CD8-positive, alpha-beta memory T cell (primary cell): ENCODE measurements at places on chromosomes 5 and 9. TPM values are rescaled to one million over a fixed set of nuclear protein-coding genes. Genes with fewer than 3 reads are reported as not detected.

- no peaks in the 10 kb centered on the region for H3K36me3 ChIP-seq
- H3K4me1 ChIP-seq: no peaks in the 10 kb centered on the region
- no peak for DNase-seq
- H3K4me3 ChIP-seq: no peak overlapping the region
- no peaks in the 10 kb centered on the region for H3K27me3 ChIP-seq
These were observed 64.0 kb downstream of the POU5F2 start for GRCh38 chr5:93677359-93677891.

DNA sequence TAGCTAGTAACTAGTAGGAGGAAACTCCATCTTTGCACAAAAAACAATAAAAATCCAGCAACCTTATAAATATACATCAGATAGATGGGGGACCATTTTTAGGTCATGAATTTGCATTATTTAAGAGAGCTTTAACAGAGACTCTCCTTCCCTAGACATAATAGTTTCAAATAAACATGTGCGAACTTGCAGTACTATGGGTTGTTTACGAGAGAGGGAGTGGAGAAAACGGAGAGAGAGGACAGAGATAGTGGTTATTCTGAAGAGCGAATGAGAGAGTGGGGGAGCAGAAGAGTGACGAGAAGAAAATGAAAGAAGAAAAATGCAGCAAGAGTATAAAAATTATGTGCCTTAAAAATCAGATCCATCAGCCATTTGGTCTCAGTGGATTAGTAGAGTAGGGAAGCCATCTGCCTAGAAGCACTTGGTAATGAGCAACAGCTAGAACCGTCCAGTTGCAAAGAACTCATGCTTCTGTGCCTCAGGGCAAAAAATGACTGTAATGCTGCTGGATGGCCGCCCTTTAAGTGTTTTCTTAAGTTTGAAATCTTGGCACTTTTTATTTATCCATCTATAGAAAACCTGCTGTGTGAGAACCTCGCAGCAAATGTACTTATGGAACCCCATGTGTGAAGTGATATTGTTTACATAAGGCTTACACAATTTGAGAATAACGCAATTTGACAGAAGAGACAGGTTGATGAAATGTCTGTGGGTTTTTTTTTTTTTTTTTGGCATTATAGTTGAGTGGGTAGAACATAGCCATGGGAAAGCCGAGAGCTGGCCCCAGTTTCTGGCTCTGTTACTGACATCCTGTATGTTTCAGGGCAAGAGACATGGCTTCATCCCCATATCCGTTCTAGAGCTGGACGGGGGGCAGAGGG, 95.6 kb upstream of the ZNF608 start:
- no peak for DNase-seq
- no peaks in the 10 kb centered on the region for H3K36me3 ChIP-seq
- no peak overlapping the region for H3K4me3 ChIP-seq
- no peaks in the 10 kb centered on the region for H3K4me1 ChIP-seq

DNA sequence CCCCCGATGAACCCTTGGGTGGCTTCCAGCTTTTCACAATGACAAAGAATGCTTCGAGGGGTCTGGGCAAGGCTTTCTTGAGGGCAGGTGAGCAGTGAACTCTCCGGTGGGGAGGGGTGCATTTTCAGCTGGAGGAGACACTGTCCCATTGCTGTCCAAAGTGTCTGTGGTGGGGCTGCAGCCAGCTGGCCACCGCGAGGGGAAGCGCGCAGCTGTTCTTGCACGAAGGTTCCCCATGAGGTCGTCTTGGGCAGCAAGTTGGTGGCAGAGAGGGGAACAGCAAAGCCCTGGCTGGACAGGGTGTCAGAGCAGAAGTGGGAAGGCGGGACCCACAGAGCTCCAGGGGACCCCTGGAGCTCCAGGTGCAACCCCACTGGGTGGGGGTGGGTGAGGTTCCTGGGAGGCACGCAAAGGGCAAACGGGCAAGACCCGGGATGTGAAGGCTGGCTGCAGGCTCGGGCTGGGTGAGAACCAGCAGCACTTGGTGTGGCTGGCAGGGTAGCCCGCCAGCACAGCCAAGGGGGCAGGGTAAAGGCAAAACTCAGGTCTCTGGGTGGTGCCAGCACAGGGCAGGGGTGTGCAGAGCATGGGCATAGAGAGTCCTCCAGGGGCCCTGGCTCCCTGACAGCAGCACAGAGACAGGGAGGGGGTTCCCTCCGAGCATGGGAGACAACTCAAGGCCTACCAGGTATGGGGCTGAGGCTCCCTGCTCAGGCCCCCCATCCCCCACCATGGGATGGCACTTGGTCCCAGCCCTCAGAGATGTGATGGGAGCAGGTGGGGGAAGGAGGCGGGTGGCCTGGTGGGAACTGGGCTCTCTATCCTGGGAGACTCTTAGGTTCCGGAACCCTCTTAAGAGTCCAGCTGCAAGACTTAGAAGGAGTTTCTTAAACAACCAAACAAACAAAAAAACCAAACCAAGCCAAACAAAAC, 26.6 kb downstream of the TSPAN17 start:
- no peaks in the 10 kb centered on the region for H3K36me3 ChIP-seq
- no peak overlapping the region for H3K4me3 ChIP-seq
- DNase-seq: no peak
- H3K4me1 ChIP-seq: no peaks in the 10 kb centered on the region
- peaks cover 4% of the 10 kb centered on the region for H3K27me3 ChIP-seq

DNA sequence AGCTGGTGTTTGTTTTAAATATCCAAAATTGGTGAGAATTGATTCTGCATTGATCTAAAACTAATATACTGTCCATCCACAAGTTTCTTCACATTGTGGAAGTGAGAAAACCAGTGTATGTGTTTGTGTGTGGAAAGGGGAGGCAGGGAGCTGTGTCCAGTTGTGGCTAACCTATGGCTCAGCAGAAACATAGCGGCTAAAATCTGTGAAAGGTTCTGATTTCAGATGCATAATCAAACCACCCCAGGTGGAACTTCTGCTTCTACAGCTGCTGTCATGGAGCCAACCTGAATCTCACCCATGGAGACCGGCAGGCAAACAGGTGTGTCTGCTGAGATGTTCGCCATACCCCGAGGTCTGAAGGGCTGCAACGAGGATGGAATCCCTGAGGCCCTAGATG, at the start of gene TAF11L14:
Gene TAF11L14, plus strand, starts transcription at position 301 of the 400 bp plus-strand sequence.
- H3K36me3 ChIP-seq: no peaks in the 10 kb centered on the region
- H3K4me1 ChIP-seq: no peaks in the 10 kb centered on the region
- H3K27me3 ChIP-seq: no peaks in the 10 kb centered on the region
- no peak within 1 kb of the TSS for H3K27ac ChIP-seq

- H3K36me3 ChIP-seq: peaks cover 47% of the 10 kb centered on the region
- H3K4me3 ChIP-seq: no peak overlapping the region
- no peak for DNase-seq
- H3K4me1 ChIP-seq: no peaks in the 10 kb centered on the region
- H3K27ac ChIP-seq: peak overlapping the region; percentile 14
- H3K27me3 ChIP-seq: no peaks in the 10 kb centered on the region
These were observed 108.5 kb downstream of the DOCK2 start for GRCh38 chr5:169745441-169746146.

DNA sequence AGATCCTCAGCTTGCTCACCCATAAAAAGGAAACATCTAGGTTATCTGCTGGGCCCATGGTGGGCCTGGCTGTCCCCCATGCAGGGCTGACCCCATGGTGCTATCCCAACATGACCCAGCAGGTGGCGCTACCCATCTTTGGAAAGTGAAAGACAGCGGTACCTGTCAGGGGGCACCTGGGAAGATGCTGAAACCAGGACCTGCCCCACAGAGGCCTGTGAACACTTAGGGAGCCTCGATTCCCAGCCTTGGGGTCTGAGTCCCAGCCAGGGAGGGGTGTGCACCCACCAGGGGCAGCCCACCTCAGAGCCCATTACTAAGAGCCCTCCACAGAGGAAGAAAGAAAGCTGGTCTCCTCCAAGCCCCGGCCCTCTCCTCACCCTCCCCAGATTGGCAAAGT, 46.6 kb upstream of the IPPK start:
- H3K4me3 ChIP-seq: no peak overlapping the region
- no peak overlapping the region for H3K27ac ChIP-seq
- H3K36me3 ChIP-seq: peaks cover 48% of the 10 kb centered on the region
- peak; percentile 76 for DNase-seq
- H3K27me3 ChIP-seq: no peaks in the 10 kb centered on the region
- peaks cover 16% of the 10 kb centered on the region for H3K4me1 ChIP-seq

GRCh38 chr5:82800826-82801225, 276.4 kb downstream of the TMEM167A start:
- H3K27me3 ChIP-seq: no peaks in the 10 kb centered on the region
- no peak overlapping the region for H3K4me3 ChIP-seq
- H3K36me3 ChIP-seq: no peaks in the 10 kb centered on the region

GRCh38 chr5:16037121-16037845, 142.3 kb downstream of the MARCHF11 start:
- no peak for DNase-seq
- no peaks in the 10 kb centered on the region for H3K27me3 ChIP-seq
- H3K4me3 ChIP-seq: no peak overlapping the region
- no peaks in the 10 kb centered on the region for H3K36me3 ChIP-seq

DNA sequence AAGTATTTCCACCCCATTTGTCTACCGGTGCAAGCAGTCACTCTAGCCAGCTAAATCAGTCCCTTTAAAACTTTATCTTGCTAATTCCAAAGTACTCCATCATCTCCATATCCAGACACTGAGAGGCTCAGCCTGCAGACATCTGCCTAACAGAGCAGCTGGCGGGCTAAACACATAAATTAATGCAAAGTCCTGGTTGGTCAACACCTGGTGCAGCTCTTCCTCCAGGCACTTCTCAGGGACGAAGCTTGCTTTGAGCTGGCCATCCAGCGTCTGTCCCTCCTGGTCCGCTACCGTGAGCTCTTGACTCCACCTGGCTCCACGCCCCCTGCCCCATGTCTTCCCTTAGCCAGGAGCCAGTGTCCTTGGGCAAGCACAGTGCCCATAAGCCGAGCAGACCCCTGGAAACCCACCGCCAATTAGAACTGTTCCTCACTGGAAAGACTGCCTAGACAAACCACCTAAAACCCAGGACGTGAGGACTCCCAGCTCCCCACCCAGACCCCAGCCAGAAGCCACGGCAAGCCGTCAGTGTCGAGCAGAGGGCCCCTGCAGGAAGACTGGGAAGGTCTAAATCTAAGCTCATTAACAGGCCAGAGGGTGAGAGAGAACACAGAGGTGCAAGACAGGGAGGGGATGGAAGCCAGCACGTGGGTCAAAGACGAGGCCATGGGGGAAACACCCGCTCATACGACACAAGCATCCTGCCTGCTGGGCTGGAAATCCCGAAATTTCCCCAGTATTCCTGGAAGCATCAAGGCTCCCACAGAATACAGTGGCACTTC, 120.0 kb downstream of the COL23A1 start:
- H3K4me1 ChIP-seq: no peaks in the 10 kb centered on the region
- no peak for DNase-seq
- H3K4me3 ChIP-seq: no peak overlapping the region

GRCh38 chr5:55650386-55650785, 61.7 kb downstream of the SLC38A9 start:
- no peaks in the 10 kb centered on the region for H3K27me3 ChIP-seq
- peaks cover 13% of the 10 kb centered on the region for H3K4me1 ChIP-seq

Gene MED10
- 66.8 TPM for total RNA-seq

Gene PPP1R26
- 0.59 TPM for total RNA-seq

Gene ACTL7B
- total RNA-seq: not detected
